Immature natural killer cell (primary cell): ENCODE measurements at places on chromosomes 6 and 20.

DNA sequence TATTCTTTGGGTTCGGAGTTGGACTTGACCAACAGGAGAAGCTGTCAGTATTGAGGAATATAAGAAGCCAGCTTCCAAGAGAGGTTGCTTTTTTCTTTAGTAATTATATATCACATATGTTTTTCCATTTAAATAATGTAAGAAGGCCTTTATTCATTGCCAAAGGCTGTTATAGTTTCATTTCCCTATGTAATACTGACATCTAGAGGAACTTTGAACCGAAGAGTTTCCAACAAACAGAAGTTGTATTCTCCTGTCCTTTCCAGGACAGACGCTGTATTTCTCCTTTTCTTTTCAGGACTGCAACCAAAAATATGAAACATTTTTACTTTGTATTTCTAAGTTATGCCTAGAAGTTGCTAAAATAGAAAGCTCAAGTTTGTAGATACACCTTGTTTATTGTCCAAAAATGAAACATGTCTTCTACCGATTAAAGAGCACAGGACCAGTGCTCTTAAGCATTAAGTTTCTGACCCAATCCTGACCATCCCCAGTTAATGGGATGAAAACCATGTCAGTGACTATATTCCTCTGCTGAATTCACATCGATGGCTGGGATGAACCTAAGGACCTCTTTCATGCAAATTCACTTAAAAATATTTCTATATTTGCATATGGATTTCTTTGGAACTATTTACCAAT, 55.1 kb downstream of the MYLK4 start:
- no peak for DNase-seq

- no peak for DNase-seq
These were observed 170.2 kb upstream of the PLN start for GRCh38 chr6:118377711-118378414.

GRCh38 chr6:106223300-106223930, 102.1 kb downstream of the ATG5 start:
- DNase-seq: peak; percentile 72

DNA sequence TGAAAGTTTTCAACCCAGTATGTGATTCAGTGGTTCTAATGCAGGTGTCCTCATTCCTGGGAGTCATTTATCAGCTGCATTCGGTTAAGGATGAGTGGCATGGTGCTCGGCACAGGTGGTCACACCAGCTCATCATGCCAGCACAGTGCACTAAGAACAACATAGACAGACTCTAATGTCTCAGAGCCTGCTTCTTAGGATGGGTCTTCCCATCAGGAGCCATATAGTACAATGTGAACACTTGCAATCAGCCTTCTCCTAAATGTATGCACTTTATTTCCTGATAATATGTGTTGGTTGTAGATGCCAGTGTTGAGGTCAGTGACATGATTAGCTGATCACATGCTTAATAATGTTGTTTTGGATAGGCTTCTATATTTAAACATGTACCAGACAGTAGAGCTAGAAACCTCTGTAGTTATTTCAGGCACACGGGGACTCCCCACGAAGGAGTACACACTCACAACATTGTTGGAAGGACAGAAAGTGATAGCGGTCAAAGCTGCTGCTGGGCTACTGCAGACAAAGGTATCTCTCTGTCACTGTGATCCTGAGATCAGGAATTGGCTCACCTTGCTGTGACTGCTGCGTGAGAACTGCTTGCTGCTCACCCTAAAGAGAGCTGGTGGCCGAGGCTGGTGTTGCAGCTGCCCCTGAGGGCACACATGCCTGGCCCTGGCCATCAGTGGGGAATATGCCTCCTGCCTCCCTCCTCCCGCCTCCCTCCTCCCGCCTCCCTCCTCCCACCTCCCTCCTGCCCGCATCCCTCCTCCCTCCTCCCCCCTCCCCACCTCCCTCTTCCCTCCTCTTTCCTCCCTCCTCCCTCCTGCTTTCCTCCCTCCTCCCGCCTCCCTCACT, 195.4 kb downstream of the SMOC2 start:
- DNase-seq: no peak

DNA sequence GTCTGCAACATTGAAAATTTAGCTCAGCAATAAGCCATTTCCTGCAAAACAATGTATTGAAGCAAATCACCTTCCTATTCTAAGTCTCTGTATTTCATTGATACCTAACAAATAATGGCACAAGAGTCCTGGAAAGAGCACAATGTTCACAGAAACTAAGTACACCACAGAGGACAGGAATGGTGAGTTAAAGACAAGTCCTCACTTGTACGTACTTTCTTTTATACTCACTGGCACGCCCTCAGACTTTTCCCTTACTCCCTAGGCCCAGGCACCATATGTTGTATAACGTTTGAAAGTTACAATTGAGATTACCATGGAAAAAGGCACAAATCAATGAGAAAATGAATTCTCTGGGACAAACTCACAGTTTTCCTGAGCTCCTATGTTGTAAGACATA, 683.0 kb upstream of the MANEA start:
- DNase-seq: no peak

DNA sequence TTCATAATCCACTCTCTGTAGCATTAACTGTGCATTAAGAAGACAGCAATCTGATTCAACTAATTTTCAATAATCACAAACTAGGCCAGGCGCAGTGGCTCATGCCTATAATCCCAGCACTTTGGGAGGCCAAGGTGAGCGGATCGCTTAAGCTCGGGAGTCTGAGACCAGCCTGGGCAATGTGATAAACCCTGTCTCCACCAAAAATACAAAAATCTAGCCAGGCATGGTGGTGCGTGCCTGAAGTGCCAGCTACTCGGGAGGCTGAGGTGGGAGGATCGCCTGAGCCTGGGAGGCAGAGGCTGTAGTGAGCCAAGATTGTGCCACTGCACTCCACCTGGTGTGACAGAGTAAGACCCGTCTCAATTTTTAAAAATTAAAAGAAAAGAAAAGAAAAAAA, 29.5 kb downstream of the SERPINB9 start:
- no peak for DNase-seq

- DNase-seq: no peak
These were observed 249.7 kb upstream of the AFDN start for GRCh38 chr6:167576828-167577503.

GRCh38 chr6:28940294-28940857, 16.6 kb upstream of the TRIM27 start:
- no peak for DNase-seq

DNA sequence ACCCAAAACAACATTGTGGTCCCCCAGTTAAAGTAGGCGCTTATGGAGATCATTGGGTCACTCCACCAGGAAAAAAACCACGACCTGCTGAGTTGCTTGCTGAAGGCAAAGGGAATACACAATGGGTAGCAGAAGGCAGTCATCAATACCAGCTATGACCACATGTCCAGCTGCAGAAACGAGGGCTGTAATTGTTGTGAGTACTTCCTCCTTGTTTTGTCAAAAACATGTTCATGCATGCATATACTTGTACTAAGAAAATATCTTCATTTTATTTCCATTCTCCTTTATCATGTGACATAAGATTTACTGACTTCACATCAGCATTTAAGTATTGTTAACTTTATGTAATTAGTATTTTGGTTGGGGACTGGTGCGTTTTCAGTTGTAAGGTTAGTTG, 16.9 kb downstream of the SERINC1 start:
- no peak for DNase-seq

DNA sequence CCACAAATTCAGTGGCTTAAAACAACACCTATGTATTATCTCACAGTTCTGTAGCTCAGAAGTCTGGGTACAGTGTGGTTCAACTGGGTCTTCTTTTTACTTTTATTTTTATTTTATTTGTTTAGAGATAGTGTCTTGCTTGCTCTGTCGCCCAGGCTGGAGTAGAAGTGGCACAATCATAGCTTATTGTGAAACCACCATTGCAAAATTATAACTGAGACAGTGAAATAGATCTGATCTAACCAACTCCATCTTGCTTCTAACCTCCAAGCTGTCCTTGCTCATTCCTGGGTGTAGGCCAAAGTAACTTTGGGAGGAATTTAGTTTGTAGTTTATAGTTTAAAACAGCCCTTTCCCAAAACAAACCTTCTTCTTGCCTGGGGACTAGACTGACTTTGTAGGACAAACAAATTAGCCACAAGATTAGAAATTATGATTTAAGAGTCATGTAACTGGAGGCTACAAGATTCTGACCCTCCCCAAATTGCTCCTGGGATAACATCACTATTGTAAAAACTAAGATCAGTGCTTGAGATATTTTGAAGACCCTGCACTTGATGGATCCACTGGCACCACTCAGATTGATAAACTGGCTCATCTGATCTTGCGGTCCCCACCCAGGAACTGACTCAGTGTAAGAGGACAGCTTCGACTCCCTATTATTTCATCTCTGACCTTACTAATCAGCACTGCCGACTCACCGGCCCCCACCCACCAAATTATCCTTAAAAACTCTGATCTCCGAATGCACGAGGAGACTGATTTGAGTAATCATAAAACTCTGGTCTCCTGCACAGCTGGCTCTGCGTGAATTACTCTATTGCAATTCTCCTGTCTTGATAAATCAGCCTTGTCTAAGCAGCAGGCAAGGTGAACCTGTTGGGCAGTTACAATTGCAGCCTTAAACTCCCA, 193.4 kb upstream of the CDYL start:
- no peak for DNase-seq

- peak; percentile 79 for DNase-seq
These were observed 4.3 kb upstream of the CEBPB start for GRCh38 chr20:50186151-50186885.

- no peak for DNase-seq
These were observed 19.0 kb upstream of the BHLHE23 start for GRCh38 chr20:63025534-63026331.

DNA sequence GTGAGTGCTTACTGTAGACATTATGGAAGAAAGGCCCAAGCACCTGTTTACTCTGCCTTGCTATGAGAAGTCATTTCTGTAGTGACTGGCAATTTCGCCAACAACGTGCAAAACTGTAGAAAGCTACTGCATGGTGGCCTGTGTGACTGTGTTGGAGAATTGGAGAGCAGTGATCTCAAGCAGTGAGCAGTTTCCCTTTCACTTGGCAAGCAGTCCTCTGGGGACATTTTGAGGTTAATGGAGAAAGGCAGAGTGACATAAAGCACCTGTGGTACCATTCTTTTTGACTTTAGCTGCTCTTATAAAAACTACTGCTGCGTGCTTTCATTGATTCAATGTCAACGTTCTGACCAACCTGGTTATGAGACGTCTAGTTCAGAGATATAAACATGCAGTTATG, 382.6 kb upstream of the JAG1 start:
- DNase-seq: no peak

DNA sequence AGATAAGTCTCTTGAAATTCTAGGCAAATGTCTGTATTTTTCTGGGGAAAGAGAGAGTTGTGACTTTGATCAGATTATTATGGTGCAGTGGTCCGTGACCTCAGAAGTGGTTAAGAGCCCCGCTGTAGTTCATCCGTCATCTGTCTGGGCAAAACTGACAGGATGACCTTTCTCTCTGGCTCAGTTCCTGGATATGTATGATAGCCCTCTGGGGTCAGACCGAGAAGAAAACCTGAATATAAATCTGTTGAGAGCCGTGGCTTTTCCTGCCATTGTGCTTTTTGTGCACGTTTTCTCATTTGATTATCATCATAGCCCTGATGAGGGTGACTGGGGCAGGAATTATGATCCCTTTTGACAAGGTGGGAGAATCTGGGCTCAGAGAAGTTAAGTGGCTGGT, 26.5 kb downstream of the GHRH start:
- no peak for DNase-seq
